Heart right ventricle (tissue), 16 donors: ENCODE measurements at places on chromosomes 6 and 20. TPM values are rescaled to one million over a fixed set of nuclear protein-coding genes. Genes with fewer than 3 reads are reported as not detected.

GRCh38 chr20:16760431-16761304, 12.5 kb downstream of the OTOR start:
- no peak overlapping the region for H3K4me3 ChIP-seq
- no peaks in the 10 kb centered on the region for H3K36me3 ChIP-seq
- no peak overlapping the region for H3K27ac ChIP-seq
- H3K4me1 ChIP-seq, result no peaks in the 10 kb centered on the region

The FBXO9 gene
- 64.0 TPM for total RNA-seq

The WFDC10B gene
- not detected for total RNA-seq

GRCh38 chr6:137475103-137475502, 19.1 kb downstream of the OLIG3 start:
- H3K36me3 ChIP-seq, result no peaks in the 10 kb centered on the region
- no peak overlapping the region for H3K27ac ChIP-seq
- H3K27me3 ChIP-seq, result peaks cover 59% of the 10 kb centered on the region
- no peak for DNase-seq
- H3K4me3 ChIP-seq, result no peak overlapping the region

The TRIM31 gene
- not detected for total RNA-seq

The SEL1L2 gene
- 1.2 TPM for total RNA-seq

The TNNC2 gene
- total RNA-seq, result not detected

The GATA5 gene
- total RNA-seq, result 0.59 TPM

The TRAPPC3L gene
- total RNA-seq, result 0.09 TPM

DNA sequence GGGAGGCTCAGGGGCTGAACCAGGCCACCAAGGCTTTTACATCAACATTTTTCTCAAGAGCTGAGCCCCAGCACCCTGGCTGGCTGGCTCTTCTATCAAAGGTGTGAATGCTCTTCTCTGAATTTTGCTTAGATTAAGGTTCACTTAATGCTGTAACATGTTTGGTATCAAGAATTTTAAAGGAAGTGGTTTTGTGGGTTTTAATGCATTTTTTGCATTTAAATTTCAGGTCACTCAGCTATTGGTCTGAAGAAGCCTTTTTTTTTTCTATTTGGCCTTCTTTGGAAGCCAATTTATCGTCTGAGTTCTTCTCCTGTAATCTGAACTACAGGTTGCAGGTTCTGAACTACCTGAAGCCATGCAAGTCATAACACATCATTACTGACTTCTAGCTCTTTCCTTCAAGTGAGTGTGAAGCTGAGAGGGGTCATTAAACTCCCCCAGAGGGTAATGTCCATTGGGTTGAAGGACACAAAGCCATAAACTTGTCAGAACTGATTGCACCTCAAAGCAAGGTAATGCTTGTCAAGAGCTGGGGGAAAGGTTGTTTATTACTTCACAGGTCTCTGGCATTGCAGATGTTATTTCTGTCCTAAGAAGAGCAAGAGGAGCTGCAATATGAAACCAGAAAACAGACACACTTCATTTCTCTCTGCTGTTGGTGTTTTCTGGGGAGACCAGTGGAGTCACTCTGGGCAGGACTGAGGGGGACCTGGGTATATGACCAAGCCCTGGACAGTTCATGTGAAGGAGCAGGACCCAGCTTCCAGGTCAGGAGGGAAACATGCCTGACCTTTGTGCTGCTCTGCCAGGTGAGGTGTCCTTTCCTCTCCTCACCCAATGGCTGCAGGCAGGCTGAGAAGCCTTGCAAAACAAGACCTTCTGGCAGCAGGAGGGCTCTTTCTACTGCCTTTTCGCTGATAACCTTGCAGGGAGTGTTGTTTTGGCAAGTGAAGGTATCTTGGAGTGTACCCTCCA, 26.1 kb upstream of the NEDD9 start:
- H3K4me1 ChIP-seq, result peaks cover 9% of the 10 kb centered on the region
- no peak overlapping the region for H3K27ac ChIP-seq
- no peak for DNase-seq
- no peaks in the 10 kb centered on the region for H3K27me3 ChIP-seq
- H3K36me3 ChIP-seq, result no peaks in the 10 kb centered on the region

DNA sequence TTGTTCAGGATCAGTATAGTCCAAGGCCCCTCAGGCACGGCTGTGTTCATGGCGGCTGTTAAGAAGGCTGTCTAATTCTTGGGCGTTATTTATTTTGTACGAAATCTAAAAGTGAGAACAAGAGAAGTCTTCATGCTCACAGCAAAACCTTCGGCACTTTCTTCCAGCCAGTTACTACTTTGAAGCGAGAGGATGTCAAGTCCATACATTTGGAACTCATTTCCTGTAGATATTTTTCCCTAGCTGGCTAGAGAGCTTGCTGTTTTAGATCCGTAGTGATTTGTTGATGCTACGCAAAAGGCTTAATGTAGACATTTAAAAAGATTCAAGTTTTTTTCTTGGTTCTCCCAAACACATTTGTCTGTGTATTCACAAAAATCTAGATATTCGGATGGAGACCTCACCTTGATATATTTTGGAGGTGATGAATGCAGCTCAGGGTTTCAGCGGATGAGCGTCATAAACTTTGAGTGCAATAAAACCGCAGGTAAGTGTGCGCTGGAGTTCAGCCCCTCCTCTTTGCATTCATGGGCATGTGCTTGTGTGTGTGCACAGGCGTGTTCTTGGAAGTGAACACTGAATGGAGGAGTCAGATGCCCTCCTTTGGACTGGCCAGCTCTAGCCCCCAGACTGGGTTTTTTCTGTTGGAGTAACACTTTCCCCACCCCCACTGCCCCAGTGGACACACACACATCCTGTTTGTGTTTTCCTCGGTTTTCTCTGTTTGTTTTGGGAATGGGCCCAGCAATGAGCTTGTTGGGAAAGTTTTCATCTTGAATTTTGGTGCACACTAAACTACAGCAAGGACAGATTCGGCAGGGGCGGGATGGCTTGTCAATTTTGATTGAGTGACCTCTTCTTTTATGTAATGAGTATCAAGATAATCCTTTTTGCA, 65.4 kb downstream of the IGF2R start:
- peaks cover 40% of the 10 kb centered on the region for H3K4me1 ChIP-seq
- peaks cover 59% of the 10 kb centered on the region for H3K36me3 ChIP-seq
- DNase-seq, result peak; percentile 59
- no peak overlapping the region for H3K4me3 ChIP-seq

The HLA-DRB5 gene
- 46.9 TPM for total RNA-seq

The PDE7B gene
- total RNA-seq, result 19.6 TPM

DNA sequence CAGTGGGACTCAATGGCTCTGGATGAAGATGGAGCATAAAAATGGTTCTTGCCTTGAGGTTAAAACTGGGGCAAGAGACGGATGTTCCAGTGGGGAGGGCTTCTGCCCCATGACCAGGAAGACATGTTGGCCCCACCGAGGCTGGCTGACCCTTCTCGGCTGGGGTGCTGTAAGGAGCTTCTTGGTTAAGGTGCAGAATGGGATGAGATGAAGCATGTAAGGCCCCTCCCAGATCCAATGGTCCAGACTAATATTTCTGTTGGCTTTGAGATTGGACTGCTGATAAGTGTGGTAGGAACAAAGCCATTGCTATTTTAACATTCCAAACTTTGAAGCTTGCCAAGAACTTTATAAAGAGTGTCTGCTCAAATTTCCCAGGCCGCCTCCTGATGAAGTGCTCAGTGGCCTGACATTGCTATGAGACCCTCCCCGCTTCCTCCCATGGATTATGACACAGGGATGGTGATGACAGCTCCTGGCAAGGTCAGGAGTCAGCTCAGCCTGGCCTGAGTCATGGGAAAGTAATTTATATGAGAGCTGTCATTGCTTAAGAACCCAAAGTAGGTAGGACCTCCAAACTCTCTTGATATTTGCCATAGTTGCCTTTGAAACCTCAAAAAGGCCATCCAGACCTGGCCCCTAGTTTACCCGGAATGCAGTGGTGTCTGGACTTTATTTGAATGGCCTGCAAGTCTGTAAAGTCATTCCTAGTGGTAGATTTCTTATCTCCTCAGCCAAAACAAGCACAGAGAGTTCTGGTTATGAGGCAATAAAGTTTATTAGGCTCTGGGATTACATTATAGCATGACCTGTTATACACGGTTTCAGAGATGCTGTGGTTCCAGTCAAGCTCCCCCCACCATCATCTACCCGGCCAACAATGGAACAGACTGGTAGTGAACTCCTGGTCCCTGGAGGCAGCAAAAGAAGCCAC, 55.2 kb downstream of the TGM2 start:
- H3K27me3 ChIP-seq, result no peaks in the 10 kb centered on the region
- DNase-seq, result peak; percentile 86
- H3K36me3 ChIP-seq, result no peaks in the 10 kb centered on the region
